Muscle of leg (tissue), 16 donors: ENCODE measurements at places on chromosomes 3 and 15. TPM values are rescaled to one million over a fixed set of nuclear protein-coding genes. Genes with fewer than 3 reads are reported as not detected.

Gene ACSBG1
- polyA plus RNA-seq = 0.44 TPM

Gene MUSTN1
- 93.5 TPM for polyA plus RNA-seq

GRCh38 chr3:16697443-16698147 is 92.4 kb upstream of the DAZL start:
- peak; percentile 5 for DNase-seq

- DNase-seq = no peak
Observed at GRCh38 chr3:178628037-178628436, 91.8 kb downstream of the KCNMB2 start.

DNA sequence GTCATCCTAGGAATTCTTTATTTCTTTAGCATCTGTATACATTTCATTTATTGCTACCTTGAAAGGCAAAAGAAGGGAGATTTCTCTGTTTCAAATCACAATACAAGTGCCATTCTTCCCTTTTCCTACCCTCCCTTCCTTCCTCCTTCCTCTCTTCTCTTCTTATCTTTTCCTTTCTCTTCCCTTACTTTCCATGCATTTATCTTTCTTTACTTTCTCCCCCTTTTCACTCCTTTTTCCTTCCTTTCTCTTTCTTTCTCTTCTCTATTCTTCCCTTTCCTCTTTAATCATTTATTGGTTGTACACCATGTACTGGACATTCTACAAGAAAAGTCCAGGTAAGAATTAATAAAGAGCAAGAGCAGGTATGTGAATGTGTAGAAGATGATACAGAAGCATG is 251.0 kb upstream of the PEX5L start:
- DNase-seq = no peak

GRCh38 chr15:47743385-47743784 is 26.1 kb downstream of the SEMA6D start:
- no peak for DNase-seq

DNA sequence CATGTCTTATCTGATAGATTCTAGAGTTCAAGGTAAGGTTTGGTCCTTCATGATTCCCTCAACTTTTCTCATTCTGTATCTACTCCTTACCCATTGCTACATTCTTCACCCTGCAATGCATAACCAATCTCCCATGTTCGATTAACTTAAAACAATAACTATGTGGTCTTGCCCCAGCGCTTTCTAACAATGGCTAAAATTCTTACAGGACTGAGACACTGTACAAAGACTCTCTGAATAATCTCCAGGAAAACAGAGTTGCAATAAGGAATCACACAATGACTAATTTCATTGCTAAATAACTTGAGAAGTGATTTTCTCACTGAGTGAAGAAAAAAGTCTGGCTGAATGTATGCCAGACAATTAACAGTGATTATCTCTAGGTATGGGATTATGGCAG is 69.6 kb upstream of the FAM174B start:
- no peak for DNase-seq
